Esophagus squamous epithelium (tissue), 5 donors: ENCODE measurements at places on chromosomes 3 and 15. TPM values are rescaled to one million over a fixed set of nuclear protein-coding genes. Genes with fewer than 3 reads are reported as not detected.

The SCAP gene
- 68.7 TPM for total RNA-seq

The C3orf22 gene
- total RNA-seq: not detected

The RTF1 gene
- 29.3 TPM for total RNA-seq

The ANKUB1 gene
- not detected for total RNA-seq

The UTS2B gene
- not detected for total RNA-seq

The NR1I2 gene
- total RNA-seq: not detected
